Esophagus squamous epithelium (tissue), 5 donors: ENCODE measurements at places on chromosomes 3 and 15.

DNA sequence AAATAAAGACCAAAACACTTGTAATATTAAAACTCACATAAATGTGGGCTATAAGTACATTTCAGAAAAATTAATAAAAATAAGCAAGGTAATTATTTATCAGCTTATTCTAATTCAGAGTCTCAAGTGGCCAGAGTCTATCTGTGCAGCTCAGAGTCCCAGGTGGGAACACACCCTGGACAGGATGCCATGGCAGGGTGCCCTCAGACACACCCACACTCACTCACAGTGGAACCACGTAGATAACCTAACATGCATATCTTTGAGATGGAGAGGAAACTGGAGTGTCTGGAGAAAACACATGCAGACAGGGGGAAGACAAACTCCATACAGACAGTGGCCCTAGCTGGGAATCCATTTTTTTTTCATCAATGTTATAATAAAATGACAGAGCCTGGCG lies 37.2 kb downstream of the FSIP1 start:
- DNase-seq = no peak

GRCh38 chr15:32838820-32839219 lies 121.0 kb downstream of the GREM1 start:
- DNase-seq = no peak

DNA sequence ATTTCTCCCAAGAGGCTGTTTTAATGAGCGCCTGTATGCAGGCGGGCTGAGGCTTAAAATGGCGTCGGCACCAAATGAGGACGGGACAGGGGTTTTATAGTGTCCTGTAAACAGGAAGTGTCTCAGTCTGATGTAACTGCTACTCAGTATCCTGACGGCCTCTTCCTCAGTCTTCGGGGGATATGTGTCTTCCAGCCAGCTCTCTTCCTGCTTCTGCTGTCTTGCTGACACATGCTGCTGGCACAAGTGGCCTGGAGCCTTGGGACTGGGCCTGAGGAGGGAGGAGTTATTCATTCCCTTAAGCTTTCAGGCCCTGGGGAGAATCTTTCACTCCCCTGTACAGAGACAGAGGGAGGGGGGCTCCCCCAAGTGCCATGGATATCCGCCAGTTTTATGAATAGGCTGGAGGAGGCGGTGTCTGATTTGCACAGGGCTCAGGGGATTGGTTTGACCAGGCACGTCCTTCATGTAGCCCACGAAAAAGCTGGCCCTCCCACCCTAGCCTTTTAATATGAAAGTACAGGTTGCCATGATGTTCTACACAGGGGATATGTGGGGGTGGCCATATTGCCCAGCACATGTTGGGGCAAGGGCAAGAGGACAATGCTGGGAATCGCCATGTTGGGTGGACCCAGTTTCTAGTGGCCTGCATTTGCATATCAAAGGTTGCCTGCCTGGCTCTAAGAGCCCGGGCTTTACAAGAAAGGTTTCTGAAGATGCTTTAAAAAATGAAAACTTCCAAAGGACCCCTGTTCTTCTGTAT lies 19.9 kb downstream of the NDUFB4 start:
- DNase-seq = no peak

DNA sequence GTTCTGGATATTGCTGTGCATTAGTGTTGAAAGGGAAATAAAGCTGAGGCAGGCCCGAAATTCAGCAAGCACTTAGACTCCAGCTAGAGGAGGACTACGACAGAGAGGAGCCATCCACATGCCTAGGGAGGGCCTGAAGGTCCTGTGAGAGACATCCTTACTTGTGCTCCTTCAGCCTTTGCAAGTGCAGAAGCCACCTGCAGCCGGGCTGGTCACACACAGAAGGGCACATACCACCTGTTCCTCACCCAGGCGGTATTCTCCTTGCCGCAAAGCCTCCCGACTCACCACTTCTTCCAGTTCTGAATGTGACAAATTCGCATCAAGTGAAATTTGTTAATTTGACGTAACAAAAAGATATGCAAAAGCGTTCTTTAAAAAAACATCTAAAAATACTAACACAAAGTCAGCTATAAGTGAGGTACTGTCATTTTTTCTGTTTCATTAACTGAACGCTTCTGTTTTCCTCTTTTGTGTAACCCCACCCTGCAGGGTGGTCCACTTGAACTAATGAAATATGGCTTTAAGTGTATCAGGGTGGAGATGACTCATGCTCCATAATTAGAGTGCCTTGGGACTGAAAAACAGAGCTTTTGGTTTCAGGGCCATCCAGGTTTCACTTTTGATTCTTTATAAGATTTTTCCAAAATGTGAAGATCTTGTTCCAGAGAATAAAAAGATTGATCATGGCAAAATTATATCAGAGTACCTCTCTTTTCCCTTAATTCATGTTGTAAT lies 467.9 kb upstream of the ATP11B start:
- no peak for DNase-seq

- DNase-seq = no peak
Measured at GRCh38 chr3:195356151-195357086, 85.5 kb upstream of the XXYLT1 start.

GRCh38 chr15:75178938-75179745 lies 22.5 kb upstream of the C15orf39 start:
- DNase-seq = no peak

DNA sequence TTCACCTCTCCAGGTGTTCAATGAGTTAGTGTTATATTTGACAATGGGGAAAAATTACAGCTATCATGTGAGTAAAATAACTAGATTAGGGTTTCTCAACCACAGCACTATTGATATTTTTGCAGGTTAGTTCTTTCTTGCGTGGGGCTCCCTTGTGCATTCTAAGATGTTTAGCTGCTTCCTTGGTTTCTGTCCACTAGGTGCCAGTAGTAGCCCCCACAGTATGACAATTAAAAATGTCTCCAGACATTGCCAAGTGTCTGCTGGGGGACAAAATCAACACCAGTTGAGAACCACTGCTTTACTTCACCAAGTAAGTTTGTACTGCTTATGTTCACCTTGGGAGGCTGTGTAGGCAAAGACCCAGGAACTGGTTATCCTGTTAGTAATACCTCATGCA lies 618.7 kb downstream of the EDEM1 start:
- no peak for DNase-seq

DNA sequence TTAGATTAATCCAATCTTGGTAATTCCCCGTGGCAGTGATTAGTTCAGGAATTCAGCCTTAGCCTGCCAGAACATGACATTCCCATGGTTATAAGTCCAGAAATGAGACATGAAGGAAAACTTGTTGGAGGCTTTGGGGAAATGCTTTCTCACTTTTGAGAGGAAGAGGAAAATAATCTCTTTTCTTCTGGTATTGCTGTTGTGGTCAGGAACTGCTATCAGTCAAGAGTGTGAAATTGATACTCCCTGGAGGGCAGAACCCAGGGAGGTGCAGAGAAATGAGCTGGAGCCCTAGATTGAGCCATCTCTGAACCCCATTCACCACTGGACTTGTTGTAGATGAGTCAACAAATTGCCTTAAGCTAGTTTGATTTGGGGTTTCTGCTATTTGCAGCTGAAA lies 38.6 kb upstream of the APH1B start:
- no peak for DNase-seq

- DNase-seq = no peak
Measured at GRCh38 chr15:75182187-75183131, 19.2 kb upstream of the C15orf39 start.

GRCh38 chr3:127307916-127308315 lies 20.1 kb upstream of the PRR20G start:
- no peak for DNase-seq

DNA sequence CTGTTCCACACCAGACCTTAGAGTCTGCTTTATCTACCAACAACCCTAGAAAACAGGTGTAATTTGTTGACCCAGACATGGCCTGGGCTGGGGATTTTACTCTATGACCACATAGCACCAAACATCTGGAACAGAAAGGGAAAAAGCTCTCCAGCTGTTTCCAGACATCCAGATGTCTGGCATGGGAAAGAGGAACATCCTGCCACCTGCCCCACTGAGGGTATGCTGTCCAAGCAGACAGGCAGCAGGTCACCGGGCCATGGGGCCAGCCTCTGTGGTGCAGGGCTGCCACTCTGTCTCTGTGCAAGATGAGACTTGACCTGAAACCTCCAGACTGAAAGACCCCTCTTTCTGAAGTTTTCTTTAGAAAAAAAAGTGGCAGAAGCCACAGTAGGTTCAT lies 359.3 kb upstream of the ICE2 start:
- DNase-seq = no peak

- DNase-seq = no peak
Measured at GRCh38 chr3:117661818-117662095, 952.2 kb downstream of the TUSC7 start.

- DNase-seq = no peak
Measured at GRCh38 chr3:178465260-178466180, 70.7 kb upstream of the KCNMB2 start.

GRCh38 chr15:68028137-68028887 lies 25.8 kb upstream of the PIAS1 start:
- no peak for DNase-seq

GRCh38 chr3:179116816-179117215 lies 31.3 kb upstream of the PIK3CA start:
- DNase-seq = no peak

DNA sequence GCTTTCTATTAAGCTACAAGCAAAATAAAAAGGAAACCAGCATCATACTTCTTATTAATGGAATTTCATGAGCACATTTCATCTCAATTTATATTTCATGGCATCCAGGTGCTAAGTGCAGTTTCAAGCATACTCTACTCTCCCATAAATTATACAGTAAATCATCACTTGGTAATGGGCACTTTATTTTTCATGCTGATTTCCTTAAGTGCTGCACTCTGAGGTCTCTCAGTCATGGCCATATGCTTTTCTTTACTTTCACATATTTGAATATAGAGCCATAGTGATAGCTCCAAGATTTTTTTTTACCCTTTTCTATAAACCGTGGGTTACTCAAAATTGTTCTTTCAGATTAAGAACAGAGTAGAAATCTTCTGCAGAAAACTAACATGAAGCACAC lies 1505.7 kb upstream of the CADM2 start:
- DNase-seq = no peak

- no peak for DNase-seq
Measured at GRCh38 chr3:127984241-127984975, 67.8 kb upstream of the SEC61A1 start.

DNA sequence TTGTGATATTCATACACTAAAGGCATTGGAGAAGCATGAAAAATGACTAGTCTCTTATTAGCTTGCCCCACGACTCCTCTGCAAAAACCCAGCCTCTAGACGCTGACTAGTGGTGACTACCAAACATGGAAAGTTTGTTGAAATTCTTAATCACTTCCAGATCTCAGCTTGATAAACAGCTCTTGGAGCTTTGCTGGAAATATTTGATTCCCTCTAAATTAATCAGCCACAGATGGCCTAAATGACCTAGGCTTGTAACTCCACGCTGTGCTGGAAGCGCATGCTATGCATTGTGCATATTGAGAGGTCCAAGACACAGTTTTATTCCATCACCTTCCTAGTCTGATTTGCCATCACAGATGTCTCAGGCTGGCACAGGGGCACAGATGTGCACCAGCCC lies 244.7 kb upstream of the ST8SIA2 start:
- DNase-seq = no peak
